ENCODE measurements at places on chromosomes 4 and X.

- no peak for DNase-seq
Observed at GRCh38 chr4:134326866-134327265, 125.3 kb upstream of the PABPC4L start.

- DNase-seq, result peak; percentile 39
Observed at GRCh38 chrX:15915959-15916703, 61.5 kb upstream of the AP1S2 start.

DNA sequence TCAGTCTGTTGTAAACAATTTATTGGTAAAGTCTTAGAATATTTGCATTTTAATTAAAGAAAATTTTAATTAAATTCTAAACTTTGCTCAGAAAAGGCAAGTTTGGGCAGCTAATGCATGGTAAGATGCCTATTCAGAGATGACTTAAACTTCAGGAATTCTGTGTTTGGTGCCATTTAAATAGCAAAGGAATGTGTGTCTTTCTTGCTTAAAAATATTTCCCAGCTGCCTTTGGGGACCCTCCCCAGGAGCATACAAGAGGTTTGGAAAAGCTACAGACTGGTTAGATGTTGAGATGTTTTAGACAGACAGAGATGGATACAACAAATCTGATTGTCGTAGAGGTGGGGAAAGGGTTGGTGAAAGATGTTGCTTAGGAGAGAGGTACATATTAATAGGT is 36.5 kb downstream of the AFF2 start:
- no peak for DNase-seq

GRCh38 chr4:48388525-48389154 is 47.3 kb downstream of the SLAIN2 start:
- DNase-seq, result no peak

- DNase-seq, result no peak
Observed at GRCh38 chr4:83830138-83830888, 294.4 kb downstream of the GPAT3 start.

DNA sequence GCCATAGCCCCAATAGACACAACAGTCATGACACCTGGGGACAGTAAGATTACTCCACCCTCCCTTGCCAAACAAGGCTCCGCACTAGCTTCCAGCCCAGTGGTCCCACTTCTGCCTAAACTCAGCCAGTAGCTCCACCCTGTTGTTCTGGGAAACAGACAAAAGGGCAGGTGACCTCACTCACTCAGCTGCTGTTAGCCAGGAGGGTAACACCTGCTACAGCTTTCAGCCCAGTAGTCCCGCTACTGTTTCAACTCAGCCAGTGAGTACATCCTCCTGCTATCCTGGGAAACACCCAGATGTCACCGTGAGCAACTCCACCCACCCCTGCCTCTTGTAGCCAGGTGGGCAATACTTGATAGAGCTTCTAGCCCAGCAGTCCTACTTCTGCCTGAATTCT is 162.7 kb upstream of the CPXCR1 start:
- no peak for DNase-seq

- DNase-seq, result no peak
Observed at GRCh38 chrX:30610026-30610425, 32.5 kb upstream of the TASL start.

DNA sequence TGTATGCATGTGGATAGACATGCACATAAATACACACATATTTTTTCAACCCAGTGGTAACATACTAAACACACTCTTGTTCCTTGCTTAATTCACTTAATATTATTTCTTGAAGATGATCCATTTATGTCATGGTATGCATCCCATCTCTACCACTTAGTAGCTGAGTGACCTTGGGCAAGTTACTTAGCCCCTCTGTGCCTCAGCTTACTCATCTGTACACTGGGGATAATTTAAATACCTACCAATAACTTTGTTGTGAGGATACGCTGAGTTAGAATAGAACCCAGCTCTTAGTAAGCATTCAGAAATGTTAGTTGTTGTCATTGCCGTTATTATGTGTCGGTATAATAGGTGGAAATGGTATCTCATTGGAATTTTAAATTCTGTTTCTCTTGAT is 41.4 kb downstream of the FAM114A1 start:
- no peak for DNase-seq

DNA sequence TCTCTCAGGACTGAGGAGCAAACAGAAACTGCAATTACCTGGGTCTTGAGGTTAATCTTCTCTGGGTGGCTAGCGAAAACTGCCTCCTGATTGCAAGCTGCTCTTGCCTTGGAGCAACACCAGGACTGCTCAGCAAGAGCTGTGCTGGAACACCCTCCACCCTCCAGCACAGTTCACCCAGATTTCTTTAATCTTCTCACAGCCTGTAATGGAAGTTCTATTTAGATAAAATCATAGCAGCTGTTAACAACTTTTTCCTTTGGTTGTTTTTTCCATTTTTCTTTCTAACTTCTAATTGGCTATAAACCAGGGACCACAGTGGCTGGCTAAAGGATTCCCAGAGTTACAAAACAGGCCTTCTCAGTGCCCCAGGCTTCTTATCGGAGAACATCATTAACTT is 36.3 kb downstream of the OPHN1 start:
- DNase-seq, result no peak

- DNase-seq, result no peak
Observed at GRCh38 chr4:139789096-139789654, 123.6 kb downstream of the MGST2 start.

GRCh38 chrX:122835886-122836285 is 348.2 kb upstream of the GRIA3 start:
- DNase-seq, result no peak

DNA sequence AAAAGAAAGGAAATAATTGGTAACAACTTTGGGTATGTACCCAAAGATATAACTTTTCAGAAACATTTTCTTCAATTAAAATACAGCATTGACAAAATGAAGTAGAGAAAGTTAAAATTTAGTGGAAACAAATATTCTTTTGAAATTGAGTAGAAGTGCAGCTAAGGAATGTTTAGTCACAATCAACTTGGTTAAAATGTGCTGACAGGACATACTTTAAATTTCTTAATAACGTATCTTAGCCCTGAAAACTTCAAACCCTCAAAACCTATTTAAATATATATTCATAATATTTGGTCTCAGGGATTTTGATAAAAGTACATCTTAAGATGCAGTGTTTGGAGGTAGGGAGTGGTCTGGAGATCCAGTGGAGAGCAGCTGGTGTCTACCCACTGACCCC is 240.8 kb downstream of the DKK2 start:
- DNase-seq, result no peak

- DNase-seq, result no peak
Observed at GRCh38 chrX:66049056-66049455, 9.2 kb upstream of the VSIG4 start.

- DNase-seq, result no peak
Observed at GRCh38 chr4:152306541-152306940, 229.4 kb downstream of the FBXW7 start.

GRCh38 chr4:73037057-73037456 is 32.5 kb downstream of the COX18 start:
- no peak for DNase-seq

GRCh38 chr4:139918591-139918990 is 235.4 kb downstream of the MAML3 start:
- no peak for DNase-seq

DNA sequence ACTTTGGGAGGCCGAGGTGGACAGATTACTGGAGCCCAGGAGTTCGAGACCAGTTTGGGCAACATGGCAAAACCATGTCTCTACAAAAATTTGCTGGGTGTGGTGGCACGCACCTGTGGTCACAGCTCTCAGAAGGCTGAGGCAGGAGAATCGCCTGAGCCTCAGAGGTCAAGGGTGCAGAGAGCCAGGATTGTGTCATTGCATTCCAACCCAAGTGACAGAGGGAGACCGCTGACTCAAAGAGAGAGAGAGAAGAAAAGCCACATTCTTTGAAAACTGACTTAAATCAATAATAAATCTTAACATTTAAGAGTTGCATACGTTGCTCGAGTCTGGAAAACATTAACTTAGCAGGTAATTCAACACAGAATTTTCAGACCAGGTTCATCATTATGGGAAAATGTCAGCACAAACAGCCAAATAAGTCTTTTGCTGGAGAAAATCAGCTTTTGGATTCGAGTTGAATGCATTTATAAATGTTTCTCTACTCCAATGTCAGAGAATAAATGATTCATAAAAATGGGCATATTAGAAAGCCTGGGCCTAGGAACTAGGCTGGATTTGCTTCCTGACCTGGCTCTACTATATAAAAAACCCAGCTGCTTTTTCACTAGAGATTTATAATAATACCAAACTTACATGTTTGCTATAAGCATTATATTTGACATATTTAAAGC is 68.3 kb upstream of the RBPJ start:
- DNase-seq, result no peak

GRCh38 chr4:40003986-40004385 is 26.3 kb upstream of the PDS5A start:
- DNase-seq, result no peak

DNA sequence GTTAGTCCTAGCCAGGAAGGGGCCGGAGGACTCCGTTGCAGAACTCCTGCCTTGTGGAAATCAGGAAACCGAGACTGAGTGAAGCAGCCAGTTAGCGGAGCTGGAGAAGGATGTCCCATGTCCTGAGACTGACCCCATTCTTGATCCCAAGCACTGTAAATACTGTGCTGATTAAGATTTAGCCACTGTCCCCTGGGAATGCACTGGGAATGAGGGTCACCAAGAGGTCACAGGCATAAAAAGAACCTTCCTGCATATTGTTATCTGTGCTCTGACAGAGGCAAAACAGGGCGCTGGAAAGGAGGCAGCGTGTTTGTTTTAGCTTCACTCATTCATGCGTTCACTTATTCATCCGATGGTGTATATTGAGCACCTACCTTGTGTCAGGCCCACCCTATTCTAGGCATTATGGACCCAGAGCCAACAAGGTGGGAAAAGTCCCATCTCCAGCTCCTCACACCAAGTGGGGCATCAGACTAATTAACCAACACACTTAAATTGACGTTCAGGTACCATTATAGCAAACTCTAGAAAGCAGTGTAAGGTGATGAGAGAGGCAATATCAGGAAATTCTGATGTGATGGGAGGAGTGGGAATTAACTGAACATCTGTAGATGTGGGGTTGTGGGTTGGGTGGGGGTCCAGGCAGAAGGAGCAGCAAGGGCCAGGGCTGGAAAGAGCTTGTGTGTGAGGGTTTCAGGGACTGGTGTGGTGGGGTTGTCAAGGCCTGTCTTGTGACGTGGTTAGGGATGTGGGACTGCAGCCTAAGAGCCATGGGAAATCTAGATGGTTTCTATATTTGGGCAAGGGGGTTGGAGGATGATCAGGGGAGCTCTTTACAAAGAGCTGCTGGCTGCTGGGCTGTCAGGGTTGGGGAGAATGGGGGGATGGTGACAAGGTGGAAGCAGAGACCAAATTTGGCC is 10.6 kb upstream of the SLC2A9 start:
- DNase-seq, result peak; percentile 37

DNA sequence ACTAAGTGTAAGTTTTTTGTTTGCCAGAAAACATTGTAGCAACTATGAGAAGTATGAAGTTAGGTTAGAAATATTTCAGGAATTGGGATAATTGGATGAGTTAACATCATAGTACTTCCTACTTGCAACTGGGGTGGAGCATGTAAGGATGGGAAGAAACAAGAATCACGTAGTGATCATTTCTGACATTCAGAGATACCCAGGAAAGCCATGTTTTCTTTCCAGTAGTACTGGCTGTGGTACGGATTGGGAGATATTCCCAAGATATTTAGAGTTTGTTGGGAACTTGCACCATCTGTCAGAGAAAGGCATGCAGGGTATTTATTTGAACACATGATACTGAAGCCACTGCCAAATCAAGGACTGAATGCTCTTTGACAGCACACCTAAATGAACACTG is 87.6 kb upstream of the SLC4A4 start:
- no peak for DNase-seq

GRCh38 chr4:4609622-4610334 is 67.9 kb upstream of the STX18 start:
- no peak for DNase-seq

Data from dermis microvascular lymphatic vessel endothelial cell (primary cell).